ENCODE measurements at places on chromosomes 3 and 15.

DNA sequence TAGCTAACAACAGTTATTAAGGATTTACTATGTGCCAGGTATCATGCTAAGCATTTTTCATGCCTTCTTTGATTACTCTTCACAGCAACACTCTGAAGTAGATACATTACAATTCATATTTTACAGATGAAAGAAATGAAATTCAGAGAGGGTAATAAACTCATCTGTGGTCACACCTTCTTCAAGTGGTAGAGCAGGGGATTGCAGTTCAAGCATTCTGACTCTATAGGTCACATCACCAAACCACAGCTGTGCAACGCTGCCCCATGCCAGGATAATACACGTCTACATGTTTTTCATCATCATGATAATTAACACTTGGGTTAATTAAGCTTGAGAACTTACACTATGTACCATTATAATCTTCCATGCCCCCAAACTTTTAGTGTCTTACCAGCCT, 98.5 kb downstream of the LRRC3B start:
- DNase-seq: no peak

DNA sequence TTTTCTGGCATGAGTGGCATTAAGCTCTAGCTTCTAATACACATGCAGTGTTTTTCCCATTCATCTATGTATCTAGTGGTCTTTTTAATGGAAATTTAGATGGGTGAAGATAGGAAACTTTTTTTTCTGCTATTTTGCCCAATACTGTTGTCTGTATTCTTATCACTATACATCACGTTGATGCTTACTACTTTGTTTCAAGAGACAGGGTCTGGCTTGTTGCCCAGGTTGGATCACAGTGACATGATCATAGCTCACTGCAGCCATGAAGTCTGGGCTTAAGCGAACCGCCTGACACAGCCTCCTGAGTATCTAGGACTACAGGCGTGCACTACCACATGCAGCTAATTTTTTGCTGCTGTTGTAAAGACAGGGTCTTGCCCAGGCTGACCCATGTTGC, 84.6 kb downstream of the PEAK1 start:
- DNase-seq: no peak

DNA sequence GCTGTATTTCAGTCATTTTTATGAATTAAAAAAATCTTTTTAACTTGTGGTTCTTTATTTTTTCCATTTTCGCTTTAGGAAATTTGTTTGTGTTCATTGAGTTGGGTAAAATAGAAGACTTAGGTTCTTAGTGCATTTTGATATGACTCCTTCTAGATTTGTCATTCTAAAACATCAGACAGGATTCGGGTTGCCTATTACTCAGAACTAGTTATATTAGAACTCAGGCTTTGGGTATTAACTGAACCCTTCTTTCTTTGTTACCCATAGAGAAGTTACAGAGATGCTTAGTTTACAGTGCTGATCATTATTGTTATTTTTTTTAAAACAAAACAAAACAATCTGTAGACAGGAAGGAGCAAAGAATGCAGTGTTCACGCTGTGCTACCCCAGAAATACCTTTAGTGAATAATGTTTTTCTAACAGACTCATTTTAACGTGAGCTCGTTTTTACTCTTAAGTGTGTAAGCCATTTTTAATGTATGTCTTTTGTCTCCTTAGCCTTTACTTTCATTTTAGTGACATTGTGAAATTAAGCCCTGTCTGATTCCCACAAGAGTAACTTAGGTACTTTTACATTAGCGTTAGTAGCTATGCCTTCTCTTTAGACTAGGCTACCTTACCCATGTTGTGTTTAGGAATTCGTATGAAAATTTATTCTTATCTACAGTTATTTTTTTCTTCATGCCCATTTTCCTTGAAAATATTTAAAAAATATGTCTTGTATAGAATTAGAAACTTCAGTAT, 53.4 kb downstream of the CMC1 start:
- DNase-seq: no peak

- DNase-seq: no peak
Observed at GRCh38 chr3:171011109-171011872, 15.2 kb downstream of the SLC2A2 start.

DNA sequence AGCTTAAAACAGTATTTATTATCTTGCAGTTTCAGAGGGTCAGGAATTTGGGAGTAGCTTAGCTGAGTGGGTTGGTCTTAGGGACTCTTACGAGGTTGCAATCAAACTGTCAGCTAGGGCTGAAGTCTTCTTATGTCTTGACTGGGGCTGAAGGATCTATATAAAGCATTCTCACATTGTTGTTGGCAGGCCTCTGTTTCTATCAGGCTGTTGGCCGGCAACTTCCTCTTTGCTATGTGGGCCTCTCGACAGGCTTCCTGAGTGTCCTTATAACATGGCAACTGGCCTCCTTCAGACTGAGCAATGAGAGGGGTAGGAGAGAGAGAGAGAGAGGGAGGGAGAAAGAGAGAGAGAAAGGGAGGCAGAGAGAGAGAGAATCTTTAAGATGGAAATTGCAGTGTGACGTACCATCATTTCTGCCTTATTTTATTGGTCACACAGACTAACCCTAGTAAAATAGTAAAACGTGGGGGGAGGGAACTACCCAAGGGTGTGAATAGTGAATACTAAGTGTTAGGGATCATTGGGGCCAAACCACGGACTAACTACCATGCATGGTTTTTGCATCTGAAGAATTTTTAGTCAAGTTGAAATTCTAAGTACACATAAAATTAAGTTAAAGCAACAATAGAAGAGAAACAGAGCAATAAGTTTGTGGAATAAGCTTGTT, 16.1 kb downstream of the FGF7 start:
- no peak for DNase-seq

GRCh38 chr3:109648027-109648426, 310.7 kb upstream of the DPPA4 start:
- no peak for DNase-seq

DNA sequence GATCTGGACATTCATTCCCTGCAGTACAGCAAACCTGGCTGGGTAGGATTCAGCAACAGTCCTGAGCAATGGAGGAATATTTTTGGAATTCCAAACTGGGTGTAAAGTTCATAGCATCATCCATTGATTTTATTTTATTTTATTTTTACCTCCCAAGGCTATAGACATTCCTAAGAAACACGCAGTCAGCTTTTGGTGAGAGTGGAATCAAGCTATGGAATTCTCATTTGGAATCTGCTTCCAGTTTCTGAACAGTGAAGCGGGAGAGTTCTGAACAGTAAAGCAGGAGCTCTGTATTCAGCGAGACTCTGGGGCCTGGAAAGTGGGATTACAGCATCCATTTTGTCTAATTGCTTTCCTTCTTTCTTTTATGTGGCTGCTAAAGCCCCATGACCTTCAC, 1.4 kb upstream of the PDZRN3 start:
- DNase-seq: no peak

- DNase-seq: no peak
Observed at GRCh38 chr3:133851266-133851906, 44.3 kb downstream of the RAB6B start.

DNA sequence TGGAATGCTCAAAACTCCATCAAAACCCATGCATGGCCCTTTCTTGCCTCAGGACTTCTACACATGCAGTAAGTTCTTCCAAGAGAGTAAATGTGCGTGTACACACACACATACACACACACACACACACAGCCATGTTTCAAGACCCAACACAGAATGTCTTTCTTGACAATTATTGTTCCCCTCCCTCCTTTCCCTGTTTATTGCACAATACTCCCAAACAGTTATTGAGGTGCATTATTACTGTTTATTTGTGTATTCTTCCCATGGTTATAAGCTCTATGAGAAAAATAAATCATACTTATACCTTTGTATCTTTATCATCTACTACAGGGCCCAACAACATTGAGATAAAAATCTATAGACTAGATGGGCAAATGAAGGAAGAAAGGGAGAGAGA, 523.8 kb upstream of the NAALADL2 start:
- DNase-seq: no peak

GRCh38 chr15:99168601-99169580, 64.0 kb downstream of the SYNM start:
- no peak for DNase-seq

- DNase-seq: no peak
Observed at GRCh38 chr3:183529185-183529584, 26.3 kb downstream of the KLHL6 start.

- DNase-seq: no peak
Observed at GRCh38 chr3:72487078-72487765, 361.0 kb downstream of the SHQ1 start.

GRCh38 chr3:75012791-75013331, 398.4 kb upstream of the CNTN3 start:
- no peak for DNase-seq

GRCh38 chr3:71064291-71064955, 519.1 kb downstream of the FOXP1 start:
- peak; percentile 34 for DNase-seq
